Daoy (cell line): ENCODE measurements at places on chromosomes 11 and 22. TPM values are rescaled to one million over a fixed set of nuclear protein-coding genes. Genes with fewer than 3 reads are reported as not detected.

Gene DKK3
- total RNA-seq: 44.6 and 46.5 TPM in 2 replicates

Gene OR52N4
- not detected in 2 replicates for total RNA-seq

Gene ZBTB16
- total RNA-seq: not detected in 2 replicates

Gene ACR
- total RNA-seq: not detected in 2 replicates

- no peak for DNase-seq
Measured at GRCh38 chr11:123392431-123392830, 37.6 kb upstream of the GRAMD1B start.

DNA sequence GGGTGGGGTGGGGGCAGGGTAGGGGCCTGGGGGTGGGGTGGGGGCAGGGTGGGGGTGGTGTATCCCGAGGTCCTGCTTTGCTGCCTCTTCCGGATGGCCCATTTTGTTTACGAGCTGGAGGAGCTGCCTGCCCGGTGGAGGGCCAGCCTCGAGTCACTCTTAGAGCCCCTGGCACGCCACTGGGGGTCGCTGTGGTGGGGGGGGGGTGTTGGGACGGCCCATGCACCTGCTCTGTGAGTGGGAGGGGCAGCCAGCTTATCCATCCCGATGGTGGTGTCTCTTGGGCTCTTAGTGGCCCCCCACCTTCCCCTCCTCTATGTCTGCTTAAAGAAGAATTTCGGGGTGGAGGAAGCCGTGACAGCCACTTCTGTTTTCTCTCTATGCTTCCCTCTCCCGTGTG is 24.6 kb downstream of the MRGPRD start:
- no peak for DNase-seq

- DNase-seq: no peak
Measured at GRCh38 chr11:127117231-127117739, 116.7 kb upstream of the KIRREL3 start.

DNA sequence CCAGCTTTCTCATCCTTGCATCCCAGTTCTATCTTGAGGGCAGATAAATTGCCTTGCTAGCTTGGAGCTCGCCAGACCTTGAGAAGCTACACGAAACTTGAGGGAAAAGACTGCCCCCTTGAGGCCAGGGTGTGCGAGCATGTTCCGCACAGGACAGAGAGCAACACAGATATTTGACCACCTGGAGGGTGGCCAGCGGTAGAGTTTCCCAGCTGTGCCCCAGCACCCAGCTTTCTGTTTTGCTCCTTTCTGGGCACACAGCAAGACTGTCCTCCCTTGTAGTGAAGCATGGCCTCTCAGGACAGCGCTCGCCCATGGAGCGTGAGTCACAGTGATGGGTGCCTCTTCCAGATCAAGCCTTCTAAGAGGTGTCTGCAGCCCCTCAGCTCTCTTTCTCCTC is 23.5 kb downstream of the SPATA19 start:
- peak; percentile 80 for DNase-seq
